ENCODE measurements at places on chromosomes 5 and 9. TPM values are rescaled to one million over a fixed set of nuclear protein-coding genes. Genes with fewer than 3 reads are reported as not detected.

- no peak overlapping the region for H3K4me3 ChIP-seq
- no peak overlapping the region for H3K27ac ChIP-seq
- no peaks in the 10 kb centered on the region for H3K36me3 ChIP-seq
- peaks cover 38% of the 10 kb centered on the region for H3K27me3 ChIP-seq
- DNase-seq = no peak
- no peaks in the 10 kb centered on the region for H3K4me1 ChIP-seq
Measured at GRCh38 chr9:981491-981898, 5.0 kb downstream of the DMRT3 start.

DNA sequence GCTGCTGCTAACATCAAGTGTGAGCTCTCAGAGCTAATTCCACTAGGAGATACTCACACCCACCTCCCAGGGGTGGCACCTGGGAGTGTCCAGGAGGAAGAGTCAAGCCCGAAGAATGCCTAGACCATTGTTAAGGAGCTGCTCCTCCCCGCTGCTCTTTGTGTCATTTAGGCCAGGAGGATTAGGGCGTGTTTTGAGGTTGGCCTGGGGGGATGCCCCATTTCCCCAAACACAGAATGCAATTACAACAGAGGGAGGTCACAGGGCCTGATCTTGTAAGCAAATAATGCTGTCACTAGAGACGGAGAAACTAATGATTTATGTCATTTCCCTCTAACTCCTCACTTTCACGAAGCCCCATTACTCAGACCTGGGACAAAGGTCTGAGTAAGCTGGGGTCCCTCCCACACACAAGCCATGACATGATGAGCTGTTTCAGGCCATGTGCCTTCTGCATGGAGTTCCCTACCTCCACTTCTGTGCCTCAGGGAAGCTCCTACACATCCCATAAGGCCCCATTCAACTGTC, 312.5 kb downstream of the ACTL7B start:
- DNase-seq = no peak
- no peaks in the 10 kb centered on the region for H3K27me3 ChIP-seq
- H3K36me3 ChIP-seq = no peaks in the 10 kb centered on the region
- no peak overlapping the region for H3K27ac ChIP-seq

DNA sequence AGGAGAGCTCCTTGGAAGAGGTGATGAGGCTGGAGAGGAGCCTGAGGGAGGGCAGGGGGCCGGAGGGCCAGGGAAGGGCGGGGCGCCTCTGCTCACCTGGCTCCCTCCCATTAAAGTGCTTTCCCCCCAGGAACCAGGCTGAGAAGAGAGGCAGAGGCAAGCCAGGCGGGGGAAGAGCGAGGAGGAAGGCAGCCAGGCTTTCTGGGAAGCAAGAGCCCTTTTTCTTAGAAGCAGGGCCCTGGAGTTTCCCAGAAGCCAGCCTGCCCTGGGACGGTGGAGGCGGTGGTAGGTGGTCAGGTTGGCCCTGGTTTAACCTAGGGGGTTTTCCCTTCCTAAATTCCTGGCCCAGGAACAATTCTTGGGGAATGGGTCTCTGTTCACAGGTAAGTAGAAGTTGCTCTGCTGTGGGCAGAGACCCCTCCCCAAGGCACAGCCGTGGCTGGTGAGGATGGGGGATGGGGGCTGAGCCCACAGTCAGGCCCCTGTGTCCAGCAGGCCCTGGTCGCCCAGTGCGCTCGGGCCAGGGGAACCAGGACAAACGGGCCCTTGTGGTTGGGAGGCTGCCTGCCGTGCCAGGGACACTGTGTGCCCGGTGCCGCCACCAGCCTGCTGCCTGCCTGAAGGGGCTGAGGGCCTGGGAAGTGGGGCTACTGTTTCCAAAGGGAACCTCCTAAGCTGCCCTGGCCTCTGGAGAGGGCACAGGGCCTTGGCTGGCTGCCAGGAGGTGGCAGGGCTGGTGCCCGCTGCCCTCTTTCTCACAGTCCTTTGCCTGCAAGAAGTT, 16.6 kb upstream of the RALGDS start:
- H3K4me3 ChIP-seq = no peak overlapping the region
- peaks cover 82% of the 10 kb centered on the region for H3K4me1 ChIP-seq
- no peak for DNase-seq
- H3K27me3 ChIP-seq = no peaks in the 10 kb centered on the region
- no peak overlapping the region for H3K27ac ChIP-seq

- H3K36me3 ChIP-seq = peaks cover 32% of the 10 kb centered on the region
- no peak overlapping the region for H3K4me3 ChIP-seq
- H3K27me3 ChIP-seq = no peaks in the 10 kb centered on the region
- no peak overlapping the region for H3K27ac ChIP-seq
- no peak for DNase-seq
Measured at GRCh38 chr9:21326526-21327139, 8.6 kb downstream of the KLHL9 start.

- H3K4me1 ChIP-seq = no peaks in the 10 kb centered on the region
- DNase-seq = no peak
- H3K27ac ChIP-seq = no peak overlapping the region
- no peak overlapping the region for H3K4me3 ChIP-seq
- H3K36me3 ChIP-seq = no peaks in the 10 kb centered on the region
Measured at GRCh38 chr5:168658394-168658793, 79.2 kb upstream of the PANK3 start.

GRCh38 chr9:77725046-77725694, 77.0 kb upstream of the GNA14 start:
- no peak overlapping the region for H3K27ac ChIP-seq
- H3K36me3 ChIP-seq = peaks cover 9% of the 10 kb centered on the region
- no peaks in the 10 kb centered on the region for H3K4me1 ChIP-seq
- H3K27me3 ChIP-seq = no peaks in the 10 kb centered on the region
- H3K4me3 ChIP-seq = no peak overlapping the region
- DNase-seq = no peak

- H3K4me1 ChIP-seq = no peaks in the 10 kb centered on the region
- no peak overlapping the region for H3K27ac ChIP-seq
- no peaks in the 10 kb centered on the region for H3K36me3 ChIP-seq
- no peak overlapping the region for H3K4me3 ChIP-seq
- no peak for DNase-seq
- H3K27me3 ChIP-seq = no peaks in the 10 kb centered on the region
Measured at GRCh38 chr5:28517691-28518090, 1479.3 kb upstream of the CDH9 start.

GRCh38 chr9:112093147-112093869, 81.8 kb downstream of the SUSD1 start:
- H3K4me1 ChIP-seq = peaks cover 10% of the 10 kb centered on the region
- no peaks in the 10 kb centered on the region for H3K27me3 ChIP-seq
- DNase-seq = no peak

- no peak overlapping the region for H3K27ac ChIP-seq
- H3K4me3 ChIP-seq = no peak overlapping the region
- no peaks in the 10 kb centered on the region for H3K4me1 ChIP-seq
- no peaks in the 10 kb centered on the region for H3K36me3 ChIP-seq
- H3K27me3 ChIP-seq = no peaks in the 10 kb centered on the region
Measured at GRCh38 chr5:23411200-23411599, 96.2 kb upstream of the PRDM9 start.

- H3K4me3 ChIP-seq = no peak overlapping the region
- H3K27ac ChIP-seq = no peak overlapping the region
- no peaks in the 10 kb centered on the region for H3K4me1 ChIP-seq
- DNase-seq = no peak
Measured at GRCh38 chr5:80230269-80230992, 25.4 kb downstream of the SERINC5 start.

RAB3C gene
- 0.05 TPM for total RNA-seq

PRR7 gene
- 23.3 TPM for total RNA-seq

SH3GL2 gene
- total RNA-seq = not detected

NOP16 gene
- total RNA-seq = 12.1 TPM

Data from natural killer cell (primary cell).